ENCODE measurements at places on chromosomes 13 and 19.

DNA sequence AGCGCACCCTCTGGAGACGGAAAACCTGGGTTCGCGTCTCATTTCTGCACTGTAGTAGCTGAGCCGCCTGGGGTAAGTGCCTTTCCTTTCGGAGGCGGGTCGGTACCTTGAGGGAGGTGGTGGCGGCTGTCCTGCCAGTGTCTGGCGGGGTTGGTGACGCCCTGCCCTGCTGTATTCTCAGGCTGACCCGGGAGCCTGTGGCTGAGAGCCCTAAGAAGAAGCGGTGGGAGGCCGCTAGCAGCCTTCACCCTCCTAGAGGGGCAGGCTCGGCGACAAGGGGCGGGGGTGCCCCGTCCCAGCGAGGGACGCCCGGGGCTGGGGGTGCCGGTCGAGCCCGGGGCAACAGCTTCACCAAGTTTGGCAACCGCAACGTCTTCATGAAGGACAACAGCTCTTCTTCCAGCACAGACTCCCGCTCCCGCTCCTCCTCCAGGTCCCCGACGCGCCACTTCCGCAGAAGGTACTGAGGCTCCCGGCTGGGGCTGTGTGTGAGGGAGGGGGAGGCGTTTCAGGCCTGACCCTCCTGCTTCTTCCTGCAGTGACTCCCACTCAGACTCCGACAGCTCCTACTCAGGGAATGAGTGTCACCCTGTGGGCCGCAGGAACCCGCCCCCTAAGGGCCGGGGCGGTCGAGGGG lies 6.9 kb downstream of the LENG8 start:
- no peak for DNase-seq

- DNase-seq = no peak
Observed at GRCh38 chr13:24032674-24033073, 127.8 kb upstream of the SPATA13 start.

DNA sequence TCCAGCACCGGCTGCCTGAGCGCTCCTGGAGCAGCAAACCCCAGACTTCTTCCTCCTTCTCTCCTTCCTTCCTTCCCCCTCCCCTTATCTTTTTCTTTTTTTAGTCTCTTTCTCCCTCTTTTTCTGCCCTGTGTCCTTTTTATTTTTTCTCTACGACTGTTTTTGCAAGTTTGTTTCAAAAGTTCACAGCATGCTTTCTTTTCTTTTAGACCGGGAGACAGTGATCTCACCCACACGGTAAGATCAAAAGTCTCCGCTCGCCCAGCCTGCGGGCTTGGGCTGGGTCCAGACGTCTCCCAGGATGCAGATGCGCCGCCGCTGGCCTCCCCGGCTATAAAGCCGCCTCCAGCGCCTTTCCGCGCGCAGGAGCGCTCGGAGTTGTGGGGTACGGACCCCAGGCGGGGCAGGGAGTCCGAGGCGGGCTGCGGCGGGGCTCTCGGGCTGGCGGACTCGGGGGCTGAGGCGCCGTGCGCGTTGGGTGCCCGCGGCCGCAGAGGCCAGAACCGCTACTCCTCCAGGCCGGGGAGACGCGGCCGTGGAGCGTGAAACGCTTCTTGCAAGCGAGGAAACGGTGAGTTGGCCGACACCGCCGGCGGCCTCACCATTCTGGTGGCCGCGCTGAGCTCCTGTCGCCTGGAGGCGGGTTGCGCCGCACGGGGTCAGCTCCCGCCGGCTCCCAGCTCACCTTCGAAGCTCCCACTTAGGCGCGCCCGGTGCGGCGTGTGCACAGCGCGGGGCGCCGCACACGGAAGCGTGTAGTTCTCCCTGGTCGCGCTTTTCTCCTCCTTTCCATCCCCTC lies 2.0 kb upstream of the TSHZ3 start:
- no peak for DNase-seq

DNA sequence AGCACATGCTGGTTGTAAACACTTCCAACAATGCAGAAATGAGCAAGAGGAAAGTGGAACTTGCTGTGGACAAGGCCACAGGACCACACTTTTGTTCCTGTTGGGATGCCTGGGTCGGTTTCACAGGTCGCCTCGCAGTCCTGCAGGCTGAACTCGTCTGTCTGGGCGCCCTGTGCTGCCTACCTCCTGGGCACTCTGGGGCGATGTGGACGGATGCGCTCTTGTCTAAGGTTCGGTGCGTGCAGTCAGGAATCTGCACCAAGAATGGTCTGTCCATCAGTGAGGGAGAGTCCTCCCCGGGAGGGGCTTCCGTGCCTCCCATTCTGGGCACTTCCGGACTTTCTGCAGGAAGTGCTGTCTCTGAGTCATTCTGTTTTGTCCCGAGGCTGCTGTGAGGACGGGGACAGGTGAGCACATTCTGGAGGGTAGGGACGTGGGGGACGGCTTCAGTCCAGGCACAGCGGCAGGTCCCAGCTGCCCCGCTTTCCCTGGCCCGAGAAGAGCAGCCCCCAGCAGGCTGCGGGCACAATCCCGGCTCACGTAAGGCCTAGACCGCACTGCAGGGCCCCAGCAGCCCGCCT lies 24.1 kb upstream of the SLITRK1 start:
- no peak for DNase-seq

- no peak for DNase-seq
Observed at GRCh38 chr13:61874970-61875579, 459.4 kb upstream of the PCDH20 start.

DNA sequence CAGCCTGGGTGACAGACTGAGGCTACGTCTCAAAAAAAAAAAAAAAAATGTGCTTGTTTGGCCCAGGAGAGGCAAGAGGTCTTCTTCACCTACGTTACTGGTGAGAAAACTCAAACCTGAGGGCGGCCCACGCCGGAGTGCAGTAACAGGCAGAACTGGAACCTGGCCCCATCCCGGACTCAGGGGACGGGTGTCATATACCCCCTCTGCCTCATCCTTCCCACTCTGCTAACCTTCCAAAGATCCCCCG lies 414 bp upstream of the ADAT3 start:
- DNase-seq = no peak

DNA sequence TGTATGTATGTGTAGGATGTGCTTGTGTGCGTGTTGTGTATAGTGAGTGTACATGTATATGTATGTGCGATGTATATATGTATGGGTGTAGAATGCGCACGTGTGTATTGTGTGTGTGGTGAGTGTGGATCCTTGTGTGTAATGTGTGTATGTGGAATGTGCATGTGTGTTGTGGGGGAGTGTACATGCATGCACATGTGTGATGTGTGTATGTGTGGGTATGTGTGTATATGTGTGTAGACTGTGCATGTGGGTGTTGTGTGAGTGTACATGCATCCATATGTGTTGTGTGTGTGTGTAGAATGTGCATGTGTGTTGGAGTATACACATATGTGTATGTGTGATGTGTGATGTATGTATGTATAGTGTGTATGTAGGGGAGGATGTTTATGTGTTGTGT lies 18.0 kb upstream of the SPACA7 start:
- no peak for DNase-seq

GRCh38 chr13:81610644-81611043 lies 1269.7 kb upstream of the SPRY2 start:
- DNase-seq = no peak
